Stimulated activated CD8-positive, alpha-beta memory T cell treated with anti-CD3 and anti-CD28 coated beads, Interleukin-4, amount 100 ng/mL, for 4 hours (primary cell): ENCODE measurements at places on chromosomes 16 and 17.

DNA sequence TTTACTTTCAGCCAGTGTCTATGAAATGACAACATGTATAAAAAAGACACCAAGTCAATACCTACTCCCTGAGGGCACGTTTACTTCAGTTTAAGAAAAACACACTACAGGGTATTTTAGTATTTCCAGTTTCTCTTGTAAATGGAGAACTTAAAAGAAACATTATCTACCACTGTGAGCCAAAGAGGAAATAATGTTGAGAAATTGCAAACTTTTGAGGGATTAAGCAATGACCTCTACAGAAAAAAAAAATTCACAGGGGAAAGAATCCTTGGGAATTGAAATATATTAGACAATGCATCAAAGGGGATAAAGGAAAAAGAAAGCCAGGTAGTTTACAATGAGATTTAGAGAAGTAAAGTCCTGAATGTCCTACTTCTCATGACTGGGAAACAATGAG is 126.0 kb downstream of the KCNJ2 start:
- no peak for DNase-seq

GRCh38 chr16:11205754-11206581 is 50.0 kb downstream of the SOCS1 start:
- DNase-seq, result no peak

DNA sequence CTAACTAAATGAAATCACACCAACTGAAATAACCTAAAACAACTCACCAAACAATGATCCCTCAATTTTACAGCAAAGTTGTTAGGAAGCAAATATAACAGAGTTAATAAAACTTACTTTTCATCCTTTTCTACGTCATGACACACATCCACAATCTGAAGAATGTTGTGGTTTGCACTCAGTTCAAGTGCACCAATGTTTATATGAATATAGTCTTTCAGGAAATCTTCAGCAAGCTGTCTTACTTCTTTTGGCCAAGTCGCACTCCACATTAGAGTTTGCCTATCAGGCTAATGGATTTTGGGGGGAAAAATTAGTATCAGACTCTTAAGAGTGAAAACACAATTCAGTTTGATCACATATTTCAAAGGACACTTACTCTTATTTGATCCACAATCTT is 3.3 kb downstream of the DDX5 start:
- no peak for DNase-seq

DNA sequence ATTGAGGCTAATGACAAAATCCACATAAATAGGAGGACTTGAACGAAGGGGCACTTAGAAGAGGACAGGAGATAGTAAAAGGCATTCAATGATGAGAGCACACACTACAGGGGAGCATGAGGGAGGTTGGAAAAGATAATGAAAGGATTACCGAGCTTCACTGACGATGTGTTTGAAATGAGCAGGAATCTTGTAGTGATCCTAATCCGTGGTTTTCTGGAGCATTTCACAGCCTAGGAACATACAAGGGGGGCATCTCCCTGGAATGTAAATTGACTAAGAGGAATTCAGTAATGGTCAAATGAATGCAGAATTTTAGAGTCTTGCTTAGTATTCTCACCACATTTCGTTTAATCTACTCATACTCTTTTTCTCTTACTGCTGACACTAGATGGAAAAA is 5.2 kb downstream of the ATMIN start:
- DNase-seq, result no peak

GRCh38 chr16:60541535-60541934 is 1494.7 kb downstream of the CDH8 start:
- DNase-seq, result no peak

GRCh38 chr17:31092475-31093064 is 2.2 kb upstream of the NF1 start:
- DNase-seq, result no peak

- no peak for DNase-seq
Observed at GRCh38 chr17:66834919-66835454, at the start of gene CACNG5. CACNG5 (plus strand) TSS chr17:66835117; CDS start chr17:66877333, 42,216 bp downstream.

DNA sequence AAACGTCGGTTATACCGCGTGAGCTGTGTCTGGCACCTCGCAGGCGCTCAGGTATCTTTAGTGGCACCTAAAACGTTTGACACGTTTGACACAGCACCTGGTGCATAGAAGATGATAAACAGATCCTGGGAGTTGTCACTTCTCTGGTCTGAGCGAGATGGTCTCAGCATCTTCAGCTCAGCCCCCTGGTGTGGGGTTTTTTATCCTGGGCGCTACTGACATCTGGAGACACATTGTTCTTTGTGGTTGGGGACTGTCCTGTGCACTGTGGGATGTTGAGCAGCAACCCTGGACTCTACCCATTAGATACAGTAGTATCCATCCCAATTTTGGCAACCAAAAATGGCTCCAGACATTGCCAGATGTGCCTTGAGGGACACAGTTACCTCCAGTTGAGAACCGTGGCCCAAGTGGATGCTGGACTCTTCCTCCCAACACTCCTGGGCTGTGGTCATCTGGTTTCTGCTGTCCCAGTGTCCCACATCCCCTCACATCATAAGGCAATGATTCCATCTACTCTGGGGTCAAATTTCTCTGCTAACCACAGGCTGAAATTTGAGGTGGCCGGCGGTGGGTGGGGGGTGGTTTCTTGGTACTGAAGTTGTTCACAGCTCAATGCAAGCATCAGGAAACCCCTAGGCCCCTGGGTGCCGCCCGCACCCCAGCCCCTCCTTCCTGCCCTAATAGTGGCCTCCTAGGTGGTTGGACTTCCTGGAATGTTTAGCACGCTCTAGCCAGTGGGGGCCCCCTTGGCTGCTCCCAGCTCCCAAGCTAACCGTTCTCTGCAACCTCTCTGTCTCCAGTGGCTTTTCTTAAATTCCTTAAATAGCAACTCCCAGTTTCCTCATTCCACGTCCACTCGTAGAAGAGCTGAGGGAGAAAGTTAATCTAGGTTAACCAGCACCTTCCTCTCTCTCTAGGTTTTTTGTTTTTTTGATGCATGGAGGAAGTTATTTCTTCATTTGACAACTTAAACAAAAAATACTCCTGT is 124.8 kb downstream of the ABCC1 start:
- DNase-seq, result no peak

DNA sequence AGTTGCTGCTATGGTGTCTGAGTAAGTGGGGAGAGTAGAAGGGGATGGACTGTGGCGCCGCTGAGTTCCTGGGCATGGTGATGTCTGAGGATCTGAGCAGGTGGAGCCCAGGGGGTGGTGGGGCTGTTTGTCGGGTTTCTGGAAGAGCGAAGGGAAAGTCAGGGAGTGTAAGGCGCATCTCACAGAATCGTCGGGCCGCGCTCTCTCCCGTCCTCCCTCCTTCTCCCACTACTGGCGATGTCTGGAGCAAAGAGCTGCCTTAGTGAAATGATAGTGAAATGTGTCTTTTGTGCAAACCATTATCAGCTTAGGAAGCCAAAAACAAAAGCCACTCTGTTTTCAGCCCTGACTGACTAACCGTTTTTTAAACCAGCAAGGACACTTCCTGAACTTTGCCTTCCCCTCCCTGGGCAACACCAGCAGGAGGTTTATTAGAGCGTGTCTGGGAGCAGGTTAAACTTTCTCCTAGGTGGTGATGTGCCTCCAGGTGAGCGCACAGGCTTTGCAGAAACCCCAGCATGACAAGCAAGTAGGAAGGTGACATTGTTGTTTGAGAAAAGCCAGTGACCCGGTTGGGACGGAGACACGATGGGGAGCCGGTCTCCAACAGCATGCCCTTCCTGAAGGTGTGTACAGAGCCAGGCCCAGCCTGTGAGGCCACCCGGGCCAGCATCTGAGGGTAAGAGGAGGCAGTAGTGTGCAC is 49.1 kb downstream of the RAB11FIP3 start:
- no peak for DNase-seq

DNA sequence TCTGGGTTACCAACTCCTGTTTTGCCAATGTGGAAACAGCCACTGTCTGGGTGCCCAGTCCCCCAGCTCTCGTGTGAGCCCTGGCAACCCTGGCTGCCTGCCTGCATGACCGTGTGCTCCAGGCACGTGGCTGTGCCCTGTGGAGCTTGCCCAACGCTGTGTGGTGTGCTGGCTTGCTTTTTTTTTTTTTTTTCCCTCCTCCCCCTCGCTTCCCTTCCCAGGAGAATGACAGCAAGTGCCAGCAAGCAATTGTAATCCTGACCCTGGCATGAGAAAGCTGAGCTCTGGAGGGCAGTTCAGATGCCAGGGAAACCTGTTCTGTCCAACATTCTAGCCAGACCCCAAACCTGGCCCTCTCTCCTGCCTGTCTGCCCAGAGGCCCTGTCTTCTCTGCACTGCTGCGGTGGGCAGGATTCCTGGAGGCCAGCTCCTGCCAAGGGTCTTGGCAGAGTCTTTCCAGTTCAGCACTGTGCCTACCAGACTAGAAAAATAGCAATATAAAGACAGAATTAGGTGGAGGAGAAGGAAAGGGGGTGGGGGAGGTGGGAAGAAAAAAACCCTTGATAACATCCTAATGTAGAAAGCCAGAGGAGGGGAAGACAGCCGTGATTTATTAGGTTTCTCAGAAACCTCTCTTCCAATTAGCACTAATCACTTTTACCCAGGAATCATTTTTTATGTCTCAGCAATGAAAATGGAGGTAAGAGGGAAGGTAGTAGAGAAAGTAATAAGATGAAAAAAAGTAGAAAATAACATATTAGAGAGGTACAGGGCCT is 9.0 kb downstream of the HLF start:
- DNase-seq, result no peak

GRCh38 chr17:58284613-58285421 is 4.1 kb upstream of the MPO start:
- DNase-seq, result no peak

DNA sequence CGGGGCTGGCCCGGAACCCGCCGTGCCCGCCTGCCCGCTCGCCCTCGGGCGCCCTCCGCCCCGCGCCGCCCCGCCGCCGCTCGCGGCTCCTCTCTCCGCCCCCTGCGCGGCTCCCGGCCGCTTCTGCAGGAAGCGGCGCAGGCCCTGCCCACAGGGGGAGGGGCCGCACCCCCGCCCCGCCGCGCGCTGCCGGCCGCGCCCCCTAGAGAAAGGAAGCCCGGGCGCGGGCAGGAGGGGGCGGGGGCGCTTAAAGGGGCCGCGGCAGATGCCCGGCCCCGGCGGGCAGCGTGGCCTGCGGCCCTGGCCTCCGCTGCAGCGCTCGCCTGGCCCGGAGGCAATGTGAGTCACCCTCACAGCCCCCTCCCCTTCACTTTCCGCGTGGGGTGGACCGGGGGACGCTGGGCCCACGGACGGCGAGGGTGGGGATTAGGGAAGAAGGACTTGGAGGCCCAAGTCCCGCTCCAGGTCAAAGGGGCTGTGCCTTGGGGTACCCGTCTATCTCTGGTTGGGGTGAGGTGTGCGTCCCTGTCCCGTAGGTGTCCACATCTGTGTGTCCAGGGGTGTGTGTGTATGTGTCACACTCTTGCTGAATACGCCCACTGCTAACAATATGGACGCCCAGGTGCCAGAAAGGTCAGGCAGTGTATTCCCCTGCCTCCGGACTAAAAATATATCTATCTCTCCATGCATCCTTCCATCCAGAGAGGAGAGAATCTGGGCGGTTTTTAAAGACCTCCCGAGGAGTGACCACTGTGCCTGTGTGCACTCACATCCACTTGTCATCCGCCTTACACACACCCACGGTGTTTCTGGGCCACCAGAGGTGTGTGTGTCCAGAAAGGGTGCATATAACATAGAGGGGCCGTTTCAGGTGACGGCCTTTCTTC is at the start of gene GIT1:
Gene GIT1, minus strand, starts transcription at position 125 of the 887 bp plus-strand sequence. CDS start 270 bp downstream, outside the sequence.
- peak; percentile 73 for DNase-seq

DNA sequence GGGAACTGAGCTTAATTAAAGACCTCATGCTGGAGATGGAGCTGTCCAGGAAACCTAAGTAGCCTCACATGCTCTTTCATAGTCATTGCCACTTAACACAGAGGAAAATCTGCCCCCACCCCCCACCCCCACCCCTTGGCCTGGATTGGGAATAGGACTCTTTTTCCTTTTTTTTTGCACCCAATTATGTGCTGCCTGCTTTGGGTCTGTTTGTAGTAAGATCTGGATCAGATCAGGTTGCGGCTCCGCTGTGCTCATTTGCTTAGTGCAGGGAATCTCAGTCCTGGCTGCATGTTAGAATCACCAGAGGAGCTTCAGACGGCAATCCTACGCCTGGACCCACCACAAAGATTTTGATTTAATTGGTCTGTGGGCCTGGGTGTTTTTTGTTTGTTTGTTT is 219.0 kb downstream of the UTP18 start:
- DNase-seq, result no peak

DNA sequence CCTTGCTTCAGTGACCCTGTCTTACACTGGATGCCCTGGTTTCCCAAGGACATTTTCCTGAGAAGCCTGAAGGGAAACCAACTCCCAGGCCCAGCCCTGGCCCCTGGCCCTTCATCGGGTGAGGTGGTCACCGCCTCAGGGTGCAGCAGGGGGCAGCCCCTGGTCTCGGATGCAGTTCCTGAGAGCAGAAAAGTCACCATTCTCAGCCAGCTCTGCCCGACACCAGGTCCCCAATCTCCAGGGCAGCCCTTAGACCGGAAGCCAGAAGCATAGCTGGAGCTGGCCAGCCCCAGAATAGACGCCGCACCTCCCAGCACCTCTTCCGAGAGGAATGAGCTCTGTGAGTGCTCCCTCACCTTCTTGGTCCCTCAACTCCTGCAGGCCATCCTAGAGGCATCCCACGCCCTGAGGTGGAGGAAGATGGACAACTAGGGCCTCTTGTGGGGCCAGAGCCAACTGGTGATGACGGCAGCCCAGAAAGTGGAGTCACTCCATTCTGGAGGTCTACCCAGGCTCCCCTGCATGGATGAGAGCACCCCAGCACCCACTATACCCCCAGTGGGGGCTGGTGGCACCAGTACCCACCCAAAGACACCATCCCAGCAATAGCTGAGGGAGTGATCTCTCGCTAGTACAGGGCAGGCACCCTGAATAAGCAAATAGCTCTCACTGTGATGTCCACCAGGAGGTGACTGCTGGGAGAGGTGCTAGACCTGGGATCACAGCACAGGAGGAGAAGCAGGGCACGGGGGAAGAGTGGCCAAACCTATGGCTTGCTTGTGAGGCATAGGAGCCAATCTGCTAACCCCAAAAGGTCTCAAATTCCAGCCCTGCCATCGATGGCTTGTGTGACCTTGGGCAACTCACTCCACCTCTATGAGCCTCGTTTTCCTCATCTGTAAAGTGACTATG is 56.2 kb downstream of the TK2 start:
- no peak for DNase-seq

DNA sequence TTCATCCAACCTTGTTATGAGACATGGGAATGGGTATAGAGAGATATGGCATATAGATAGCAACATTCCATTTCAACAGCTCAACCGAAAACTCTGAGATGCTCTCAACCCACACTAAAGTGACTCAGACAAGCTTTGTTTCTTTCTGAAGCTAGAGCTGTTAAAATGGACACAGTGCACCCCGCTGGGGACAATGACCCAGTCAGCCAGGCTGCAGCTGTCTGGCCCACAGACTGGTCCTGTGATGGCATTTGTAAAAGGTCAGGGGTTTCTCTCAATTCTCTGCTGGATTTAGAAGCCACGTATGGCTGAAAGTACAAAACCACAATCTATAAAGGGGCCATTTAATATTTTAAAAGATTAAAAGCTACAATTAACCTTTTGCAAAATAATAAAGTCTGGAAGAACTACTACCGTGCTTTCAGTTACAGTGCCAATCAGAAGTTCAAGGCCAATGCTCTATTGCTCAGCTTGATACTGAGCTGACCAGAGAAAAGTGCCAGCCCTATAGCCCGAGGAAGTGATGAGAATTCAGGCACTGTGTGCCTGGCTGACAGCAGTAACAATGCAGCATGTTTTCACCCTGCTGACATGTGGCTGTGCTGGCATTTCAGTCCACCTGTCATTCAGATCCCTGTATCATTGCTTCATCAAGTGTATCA is 60.2 kb downstream of the TEX2 start:
- DNase-seq, result no peak
